G401 (cell line): ENCODE measurements at places on chromosomes 5 and 9. TPM values are rescaled to one million over a fixed set of nuclear protein-coding genes. Genes with fewer than 3 reads are reported as not detected.

CTXN3 gene
- total RNA-seq = not detected in 2 replicates

SLC6A19 gene
- 0.37 and 1.0 TPM in 2 replicates for total RNA-seq

KIF24 gene
- 5.2 and 6.2 TPM in 2 replicates for total RNA-seq

BSPRY gene
- 0.64 TPM in 1 of 2 replicates, not detected in the other for total RNA-seq

PHYKPL gene
- total RNA-seq = 26.6 and 32.6 TPM in 2 replicates

PROB1 gene
- 0.55 and 0.78 TPM in 2 replicates for total RNA-seq

MARCHF11 gene
- total RNA-seq = not detected in 2 replicates

GAPT gene
- total RNA-seq = not detected in 2 replicates

PKD2L2 gene
- total RNA-seq = not detected in 2 replicates

PRKACG gene
- total RNA-seq = not detected in 2 replicates

SPINK6 gene
- not detected in 2 replicates for total RNA-seq

MEIKIN gene
- not detected in 2 replicates for total RNA-seq

ZNF879 gene
- 1.4 and 3.5 TPM in 2 replicates for total RNA-seq

EGFLAM gene
- total RNA-seq = 0.55 TPM in 1 of 2 replicates, not detected in the other

SLC6A3 gene
- not detected in 2 replicates for total RNA-seq

CNTNAP3 gene
- 9.8 and 18.0 TPM in 2 replicates for total RNA-seq

FBXL7 gene
- not detected in 2 replicates for total RNA-seq

PCDHGB1 gene
- total RNA-seq = not detected in 2 replicates

GALNT10 gene
- 47.8 and 61.1 TPM in 2 replicates for total RNA-seq

ARSI gene
- 89.2 and 100 TPM in 2 replicates for total RNA-seq

SPINK1 gene
- total RNA-seq = not detected in 2 replicates

TPM2 gene
- total RNA-seq = 439 and 442 TPM in 2 replicates
